ENCODE measurements at places on chromosomes 12 and 14. TPM values are rescaled to one million over a fixed set of nuclear protein-coding genes. Genes with fewer than 3 reads are reported as not detected.

Gene CMA1
- total RNA-seq, result 1.9 TPM

Gene IGF1
- 8.3 TPM for total RNA-seq

Gene SIX6
- total RNA-seq, result not detected

Gene RNASE7
- total RNA-seq, result not detected

Gene ZC2HC1C
- 11.3 TPM for total RNA-seq

Gene RAB5B
- 111 TPM for total RNA-seq

Gene NELL2
- total RNA-seq, result 0.65 TPM

Gene NOVA1
- 2.4 TPM for total RNA-seq

Gene VIPAS39
- 10.9 TPM for total RNA-seq

Gene OR5AU1
- total RNA-seq, result not detected
